Left lobe of liver (tissue), 2 donors: ENCODE measurements at places on chromosomes 7 and 10. TPM values are rescaled to one million over a fixed set of nuclear protein-coding genes. Genes with fewer than 3 reads are reported as not detected.
A peak's percentile ranks its signal among the peaks of the same experiment; 100 is the strongest.

DNA sequence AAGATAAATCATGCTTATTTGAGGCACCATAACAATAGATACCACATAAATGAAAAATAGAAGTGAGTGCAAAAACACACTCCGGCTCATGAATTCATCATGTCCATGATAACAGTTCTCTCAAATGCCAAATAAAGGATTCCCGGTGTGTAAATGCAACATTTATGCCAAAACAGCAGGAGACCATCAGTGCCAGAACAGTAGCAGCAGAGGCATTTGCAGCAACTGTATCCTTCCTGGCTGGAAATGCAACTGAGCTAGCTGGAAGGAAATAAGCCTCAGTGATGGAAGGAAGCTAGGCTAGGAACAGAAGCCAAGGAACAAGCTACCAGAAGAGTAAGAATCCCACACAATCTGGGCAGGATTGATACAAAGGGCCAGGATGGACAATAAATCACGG is 79.9 kb upstream of the THSD7A start:
- no peak for DNase-seq

The DNAH11 gene
- total RNA-seq, result 1.7 TPM

The TLX1 gene
- 1.3 TPM for total RNA-seq

DNA sequence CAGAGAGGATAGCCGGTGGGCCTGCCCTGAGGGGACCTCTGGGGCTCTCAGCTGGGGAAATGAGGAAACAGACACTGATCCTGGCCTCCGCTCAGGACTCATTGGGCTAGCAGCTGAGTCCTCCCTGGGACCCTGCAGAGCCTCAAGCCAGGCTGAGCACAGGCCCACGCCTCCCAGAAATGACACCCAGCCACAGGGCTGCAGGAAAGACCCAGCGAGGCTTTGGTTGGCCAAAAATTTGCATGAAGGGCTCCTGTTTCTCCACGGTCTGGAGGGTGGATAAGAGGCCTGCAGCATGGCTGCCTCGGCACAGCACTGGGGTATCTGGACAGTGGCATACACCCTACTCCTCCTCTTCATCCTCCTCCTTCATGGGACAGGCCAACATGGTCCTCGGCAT is 60.4 kb downstream of the ZNF33B start:
- DNase-seq, result no peak

GRCh38 chr10:553233-553632 is 136.2 kb downstream of the DIP2C start:
- no peak for DNase-seq

The DEPP1 gene
- total RNA-seq, result 6.8 TPM

- DNase-seq, result no peak
Measured at GRCh38 chr7:128697302-128697905, 25.3 kb downstream of the GARIN1A start.

The CAV2 gene
- 28.4 TPM for total RNA-seq

The CPXM2 gene
- total RNA-seq, result 0.45 TPM

- DNase-seq, result peak; percentile 41
Measured at GRCh38 chr7:36278620-36279172, 111.0 kb upstream of the ANLN start.

The NODAL gene
- not detected for total RNA-seq

DNA sequence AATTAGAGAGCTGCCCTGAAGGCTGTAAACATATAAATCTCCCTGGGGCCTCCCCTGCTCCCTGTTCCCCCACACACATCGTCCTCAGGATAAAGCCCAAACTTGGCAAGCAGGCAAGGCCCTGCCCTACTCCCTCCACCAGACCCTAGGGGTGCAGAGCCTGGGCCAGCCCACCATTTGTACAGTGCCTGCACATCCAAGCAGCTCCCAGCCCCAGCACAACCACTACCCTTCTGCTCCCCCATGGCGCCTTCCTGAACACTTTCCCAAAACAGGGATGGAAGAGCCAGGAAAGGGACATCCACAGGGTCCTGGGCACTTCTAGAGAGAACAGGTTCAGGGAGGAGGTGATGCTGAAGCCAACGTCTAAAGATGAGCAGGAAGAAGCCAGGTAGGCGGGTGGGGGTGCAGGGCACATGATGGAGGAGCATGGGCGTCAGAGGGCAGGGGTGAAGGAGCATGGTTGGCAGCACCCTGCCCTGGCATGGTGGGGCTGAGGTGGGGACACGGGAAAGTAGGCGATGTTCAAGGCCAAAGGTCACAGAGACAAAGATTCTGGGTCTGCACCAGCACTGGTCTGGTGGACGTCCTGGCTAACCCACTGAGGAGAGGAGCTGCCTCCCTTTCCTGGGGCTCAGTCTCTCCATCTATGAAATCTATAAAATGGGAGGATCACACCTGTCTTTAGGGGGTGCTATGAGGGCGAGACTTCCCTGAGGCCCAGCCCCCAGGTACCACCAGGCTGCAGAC is 140.6 kb downstream of the ARHGAP22 start:
- peak; percentile 39 for DNase-seq

The GHRHR gene
- 0.83 TPM for total RNA-seq

GRCh38 chr10:103824281-103824680 is 31.1 kb downstream of the SH3PXD2A start:
- DNase-seq, result no peak

GRCh38 chr10:78634835-78635234 is 433.9 kb upstream of the ZMIZ1 start:
- no peak for DNase-seq

- DNase-seq, result no peak
Measured at GRCh38 chr7:118793582-118793981, 569.1 kb downstream of the ANKRD7 start.

- no peak for DNase-seq
Measured at GRCh38 chr7:13457790-13458189, 531.7 kb downstream of the ETV1 start.

DNA sequence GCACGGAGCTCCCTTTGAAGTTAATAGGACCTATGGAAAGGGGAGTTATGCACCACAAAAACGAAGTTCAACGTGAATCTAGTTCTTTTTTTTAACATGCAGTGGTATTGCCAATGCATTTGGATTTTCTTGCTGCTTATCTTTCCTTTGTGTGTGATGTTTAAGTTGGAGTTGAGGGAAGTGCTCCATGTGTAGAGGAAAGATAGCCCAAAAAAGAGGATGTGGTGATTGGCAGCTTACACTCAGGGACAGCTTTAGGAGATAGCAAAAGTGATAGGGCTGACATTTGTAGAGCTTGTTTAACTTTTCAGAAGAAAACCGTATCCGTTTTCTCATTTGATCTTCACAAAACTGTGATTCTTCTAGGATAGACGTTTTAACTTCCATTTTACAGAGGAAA is 101.3 kb downstream of the MDFIC start:
- DNase-seq, result no peak

DNA sequence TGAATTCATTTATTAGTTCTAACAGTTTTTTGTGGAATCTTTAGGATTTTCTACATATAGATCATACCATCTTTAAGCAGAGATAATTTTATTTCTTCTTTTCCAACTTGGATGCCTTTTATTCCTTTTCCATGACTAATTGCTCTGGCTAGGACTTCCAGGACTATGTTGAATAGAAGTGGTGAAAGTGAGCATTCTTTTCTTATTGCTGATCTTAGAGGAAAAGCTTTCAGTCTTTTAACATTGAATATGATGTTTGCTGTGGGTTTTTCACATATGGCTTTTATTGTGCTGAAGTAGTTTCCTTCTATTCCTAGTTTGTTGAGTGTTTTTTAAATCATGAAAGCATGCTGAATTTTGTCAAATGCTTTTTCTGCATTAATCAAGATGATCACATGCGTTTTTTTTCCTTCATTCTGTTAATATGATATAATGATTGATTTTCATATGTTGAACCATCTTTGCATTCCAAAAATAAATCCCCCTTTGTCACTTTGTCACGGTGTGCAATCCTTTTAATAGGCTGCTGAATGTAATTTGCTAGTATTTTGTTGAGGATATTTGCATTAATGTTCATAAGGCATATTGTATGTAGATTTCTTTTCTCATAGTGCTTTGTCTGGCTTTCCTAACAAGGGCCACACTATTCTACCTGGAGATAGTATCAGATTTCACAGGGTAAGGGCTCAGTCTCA is 92.9 kb downstream of the ZNF467 start:
- no peak for DNase-seq

The EBF3 gene
- not detected for total RNA-seq

The BMPER gene
- total RNA-seq, result 6.9 TPM

DNA sequence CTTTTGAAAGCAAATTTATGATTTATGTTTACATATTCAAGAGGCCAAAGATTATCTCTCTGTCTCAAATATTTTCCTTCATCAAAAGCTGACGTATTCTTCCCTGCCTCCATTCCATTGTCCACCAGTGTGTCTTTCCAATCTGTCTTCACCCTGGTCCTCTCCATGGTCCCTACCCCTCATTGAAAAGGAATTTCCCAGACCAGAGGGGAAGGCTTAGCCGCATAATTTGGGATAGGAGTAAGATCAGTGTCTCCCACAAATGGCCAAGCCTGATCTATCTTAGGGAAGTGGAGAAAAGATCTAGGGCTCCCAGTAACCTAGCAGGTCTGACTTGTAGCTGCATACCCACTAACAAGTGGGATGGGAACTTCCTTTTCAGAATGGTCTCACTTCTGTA is 46.3 kb upstream of the ZNF800 start:
- no peak for DNase-seq

The ADRB1 gene
- total RNA-seq, result 0.10 TPM

DNA sequence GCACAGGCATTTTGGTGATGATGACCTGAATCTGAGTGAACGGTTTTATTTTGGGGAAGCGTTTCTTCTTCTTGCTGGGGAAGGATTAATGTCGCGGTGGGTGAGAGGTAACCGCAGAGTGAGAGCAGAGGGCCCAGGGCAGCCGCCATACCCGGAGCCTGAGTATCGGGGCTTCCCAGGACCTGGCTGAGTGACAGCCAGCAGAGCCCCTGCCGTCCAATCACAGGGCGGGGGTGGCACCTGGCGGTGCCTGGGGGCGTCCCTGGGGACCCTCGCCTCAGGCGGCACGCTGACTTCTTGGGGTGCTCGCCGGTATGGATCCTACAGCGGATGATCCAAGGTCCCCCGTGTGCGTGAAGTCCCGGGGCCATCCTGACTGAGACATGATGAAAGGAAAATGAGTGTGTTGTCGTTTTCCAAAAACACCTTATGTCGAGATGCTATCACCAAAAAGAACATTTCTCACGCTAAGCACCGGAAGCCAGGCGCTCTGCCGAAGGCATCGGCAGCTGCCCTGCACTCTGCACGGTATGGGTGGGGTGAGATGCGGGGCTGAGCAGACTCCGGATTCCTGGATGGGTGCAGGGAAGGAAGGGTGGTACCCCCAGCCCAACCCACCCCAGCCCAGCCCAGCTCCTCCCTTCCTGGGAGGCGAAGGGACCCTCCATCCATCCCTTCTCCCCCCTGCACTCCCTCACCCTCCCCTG is 227.9 kb upstream of the SHH start:
- DNase-seq, result no peak

The CPN1 gene
- total RNA-seq, result 46.9 TPM

The CYP26C1 gene
- 0.08 TPM for total RNA-seq

- DNase-seq, result no peak
Measured at GRCh38 chr10:125055446-125055845, 104.9 kb downstream of the CTBP2 start.

GRCh38 chr7:111104710-111105109 is 13.8 kb downstream of the LRRN3 start:
- no peak for DNase-seq

GRCh38 chr10:71534568-71535194 is 138.0 kb downstream of the CDH23 start:
- DNase-seq, result no peak

- no peak for DNase-seq
Measured at GRCh38 chr10:87866412-87866974, 3.1 kb downstream of the PTEN start.

GRCh38 chr10:18158773-18159265 is 18.6 kb downstream of the CACNB2 start:
- DNase-seq, result no peak

DNA sequence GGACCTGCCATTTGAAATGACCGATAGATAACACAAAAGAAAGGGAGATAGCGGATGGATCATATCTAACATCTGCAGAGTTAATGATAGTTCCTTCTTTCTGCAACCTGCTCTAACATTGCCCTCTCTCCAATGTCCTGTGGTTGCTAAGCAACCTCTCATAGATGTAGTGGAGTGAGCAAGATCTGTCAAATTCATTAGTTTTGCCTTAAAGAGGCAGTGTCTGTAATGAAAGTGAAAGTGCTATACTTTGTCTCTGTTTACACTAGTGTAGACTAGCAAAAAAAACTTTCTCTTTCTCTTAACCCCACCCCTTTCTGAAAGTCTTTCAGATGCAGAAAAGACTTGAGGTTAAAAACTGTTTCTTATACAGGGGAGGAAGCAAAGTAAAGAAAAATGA is 1196.9 kb downstream of the SORCS3 start:
- DNase-seq, result no peak
